NCI-H1105 (cell line): ENCODE measurements at places on chromosomes 13 and 19.

GRCh38 chr19:310141-310651, 19.0 kb upstream of the PLPP2 start:
- DNase-seq = no peak

DNA sequence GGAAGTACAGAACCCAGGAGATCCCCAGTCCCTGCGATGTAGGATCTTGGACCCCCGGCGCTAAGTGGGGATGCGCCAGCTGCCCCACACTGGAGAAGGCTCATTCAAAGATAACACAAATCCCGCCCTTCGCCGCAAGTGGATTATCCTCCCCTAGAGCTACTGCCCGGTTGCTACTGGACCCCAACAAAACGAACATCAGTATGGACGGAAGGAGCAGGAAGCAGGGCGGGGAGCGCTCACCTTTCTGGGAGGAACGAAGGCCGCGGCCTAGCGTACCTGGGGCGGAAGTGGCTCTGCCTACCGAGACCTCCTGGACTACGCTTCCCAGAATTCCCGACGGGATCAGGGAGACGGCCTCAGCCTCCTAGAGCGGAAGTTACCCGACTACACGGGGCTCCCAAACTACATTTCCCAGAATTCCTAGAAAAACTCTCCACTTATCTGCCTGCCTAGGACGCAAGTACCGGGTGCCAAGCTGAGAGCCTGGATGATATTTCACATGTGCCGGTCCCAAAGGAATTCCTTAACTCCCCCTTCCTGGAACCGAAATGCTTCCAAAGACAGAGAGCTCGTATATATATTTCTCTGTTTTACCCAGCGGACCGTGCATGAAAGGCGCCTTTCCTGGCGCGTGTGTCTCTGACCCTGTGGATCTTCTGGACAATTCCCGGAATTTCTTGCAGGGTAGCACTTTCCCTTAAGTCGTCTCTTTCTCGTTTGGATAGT, at the start of gene ZNF112:
ZNF112 (minus strand) TSS at position 298 of the 729 bp plus-strand sequence. CDS start 16,141 bp downstream, outside the sequence.
- peak; percentile 93 for DNase-seq

- DNase-seq = no peak
Measured at GRCh38 chr13:50509771-50510441, 333.6 kb downstream of the DLEU7 start.

GRCh38 chr13:80450386-80450785, 109.5 kb upstream of the SPRY2 start:
- DNase-seq = no peak

DNA sequence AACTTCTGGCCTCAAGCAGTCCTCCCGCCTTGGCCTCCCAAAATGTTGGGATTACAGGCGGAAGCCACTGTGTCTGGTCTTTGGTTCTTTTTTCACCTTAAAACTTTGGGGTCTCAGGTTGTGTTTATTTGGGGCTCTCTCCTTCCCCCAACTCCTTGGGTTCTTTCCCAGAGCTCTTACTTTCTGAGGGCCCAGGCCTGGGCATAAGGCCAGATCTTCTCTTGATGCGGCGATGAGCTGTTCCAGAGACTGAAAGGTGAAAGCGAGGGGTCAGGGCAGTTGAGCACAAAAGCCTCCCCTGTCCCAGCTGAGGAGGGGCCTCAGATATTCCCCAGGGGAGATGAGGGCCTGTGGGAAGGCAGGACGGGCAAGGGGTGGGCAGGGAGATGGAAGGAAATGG, 7.1 kb downstream of the POLR1G start:
- DNase-seq = no peak

DNA sequence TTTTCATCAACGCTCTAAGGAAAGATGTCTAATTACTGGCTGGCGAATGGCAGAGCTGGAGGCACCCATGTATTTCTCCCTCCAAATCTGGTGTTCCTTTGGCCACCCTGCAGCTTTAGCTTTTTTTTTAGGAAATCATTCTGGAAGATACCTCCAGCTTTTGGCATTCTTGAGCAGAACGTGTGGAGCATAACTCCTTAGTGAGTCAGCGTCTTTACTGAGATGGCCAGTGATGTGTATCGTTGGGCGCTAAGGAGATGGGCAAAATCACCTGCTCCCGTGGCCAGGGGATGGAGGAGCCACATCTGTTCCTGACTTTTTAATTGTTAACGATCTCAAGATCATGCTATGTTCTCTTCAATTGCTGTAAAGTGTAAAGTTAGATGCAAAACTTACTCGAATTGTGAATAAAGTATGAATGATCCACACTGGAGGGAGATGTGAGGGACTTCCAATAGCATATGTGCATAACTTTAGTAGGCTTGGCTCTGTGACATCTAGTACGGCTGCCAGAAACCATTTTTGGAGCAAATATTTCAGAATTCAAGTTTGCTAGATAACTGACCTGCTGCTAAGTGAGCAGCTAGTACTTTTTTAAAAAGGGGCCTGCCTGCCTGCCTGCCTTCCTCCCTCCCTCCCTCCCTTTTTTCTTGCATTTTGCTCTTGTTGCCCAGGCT, 24.4 kb upstream of the C1QTNF9 start:
- DNase-seq = no peak

DNA sequence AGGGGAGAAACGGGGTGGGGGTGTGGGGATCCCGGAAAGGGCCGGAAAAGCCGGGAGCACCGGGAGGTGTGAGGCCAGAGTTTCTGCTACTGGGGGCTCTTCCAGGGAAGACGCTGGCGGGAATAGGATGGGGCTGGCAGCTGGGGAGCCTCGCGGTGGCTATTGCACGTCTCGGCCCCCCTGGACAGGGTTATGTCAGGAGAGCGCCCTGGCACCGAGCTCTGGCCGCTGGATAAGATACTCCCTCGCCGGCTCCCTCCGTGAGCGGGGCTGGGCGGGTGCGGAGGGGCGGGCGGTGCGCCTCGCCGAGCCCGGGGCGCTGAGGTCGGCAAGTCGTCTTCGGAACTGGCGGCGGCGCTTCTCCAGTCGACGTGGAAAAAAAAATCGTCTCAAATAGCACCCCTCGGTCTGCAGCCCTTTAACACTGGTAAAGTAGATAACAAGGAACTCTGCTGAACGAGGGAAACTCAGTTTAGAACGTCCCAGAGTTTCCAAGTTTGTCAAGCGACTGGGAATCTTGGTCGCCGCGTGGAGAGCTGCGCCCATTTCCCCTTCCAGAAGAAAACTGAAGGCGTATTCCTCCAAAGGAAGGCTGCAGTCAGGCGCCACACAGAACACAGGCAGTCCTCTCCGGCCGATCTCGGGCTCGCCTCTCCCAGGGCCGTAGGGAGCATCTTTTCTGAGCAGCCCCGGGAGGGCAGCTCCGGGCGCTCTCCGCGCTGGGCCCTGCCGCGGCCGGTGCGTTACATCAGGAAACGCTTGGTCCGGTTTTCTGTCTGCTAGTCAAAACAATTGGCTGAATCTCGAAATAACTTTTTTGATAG, 115.1 kb downstream of the KCNRG start:
- no peak for DNase-seq

DNA sequence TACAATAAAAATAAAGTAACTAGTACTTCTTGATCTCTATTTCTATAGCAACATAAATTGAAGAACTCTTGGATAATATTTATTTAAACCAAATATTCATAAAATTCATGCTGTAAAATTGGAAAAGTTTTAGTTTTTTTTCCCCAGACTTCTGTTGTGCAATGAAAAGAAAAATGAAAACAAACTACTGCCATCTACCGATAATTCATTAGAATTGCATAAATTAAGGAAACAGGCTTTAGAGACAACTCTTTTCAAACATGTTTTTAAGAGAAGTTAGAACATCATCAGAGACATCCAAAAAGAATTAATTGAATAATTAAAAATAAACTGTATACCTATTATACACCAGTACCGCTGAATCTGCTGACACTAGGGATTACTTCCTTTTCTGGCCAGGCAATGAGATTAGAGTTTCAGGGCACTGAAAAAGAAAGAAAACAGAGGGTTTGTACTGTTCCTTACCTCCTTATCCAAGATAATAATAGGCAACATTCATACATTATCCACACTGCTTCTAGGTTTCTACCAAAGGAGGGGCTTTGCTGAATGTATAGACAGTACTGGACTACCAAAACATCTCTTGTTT, 4.9 kb downstream of the CCDC122 start:
- DNase-seq = no peak

- DNase-seq = no peak
Measured at GRCh38 chr19:49761625-49762311, 1.3 kb downstream of the TSKS start.

DNA sequence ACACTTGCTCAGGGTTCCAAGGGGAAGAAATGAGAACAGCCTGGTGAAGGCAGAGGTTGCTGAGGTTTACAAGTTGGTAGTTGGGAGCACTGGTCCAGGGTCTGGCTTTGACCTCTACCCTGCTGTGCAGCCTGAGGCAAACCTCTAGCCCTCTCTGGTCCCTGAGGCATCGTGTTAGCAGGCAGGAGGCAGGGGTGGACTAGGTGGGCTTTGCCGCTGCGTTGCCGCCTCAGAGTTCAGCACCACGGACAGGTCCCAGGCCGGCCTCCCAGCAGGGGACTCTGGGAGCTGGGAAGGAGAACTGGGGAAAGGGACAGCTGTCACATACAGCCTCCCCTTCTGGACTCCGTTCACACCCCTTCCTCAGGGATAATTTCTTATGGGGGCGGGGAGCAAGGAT, 3.1 kb downstream of the NCAN start:
- DNase-seq = no peak

DNA sequence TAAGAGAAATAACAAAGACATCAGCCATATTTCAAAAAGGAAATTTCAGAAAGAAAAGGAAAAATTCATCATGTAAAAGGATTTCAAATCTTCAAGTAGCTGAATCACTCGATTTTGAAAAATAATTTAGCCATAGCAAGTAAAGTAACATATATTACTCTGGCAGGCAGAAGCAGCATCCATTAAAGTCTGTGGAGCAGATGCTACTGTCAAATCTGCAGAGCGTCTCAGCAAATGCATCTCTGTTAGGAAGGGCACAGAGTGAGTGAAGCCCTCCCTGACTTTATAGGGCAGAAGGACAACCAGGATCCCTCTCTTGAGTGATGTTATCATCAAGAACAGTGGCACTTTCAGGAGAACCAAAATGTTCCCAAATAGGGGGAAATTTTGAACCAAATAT, 445.5 kb downstream of the EFNB2 start:
- DNase-seq = no peak

GRCh38 chr13:48319531-48320398, 16.2 kb downstream of the RB1 start:
- DNase-seq = no peak

- no peak for DNase-seq
Measured at GRCh38 chr13:22114630-22115311, 443.9 kb downstream of the FGF9 start.

GRCh38 chr13:74025369-74025768, 108.8 kb downstream of the KLF12 start:
- DNase-seq = no peak

- no peak for DNase-seq
Measured at GRCh38 chr13:45063261-45063860, 56.9 kb upstream of the GTF2F2 start.

GRCh38 chr19:31539386-31539785, 190.2 kb upstream of the TSHZ3 start:
- DNase-seq = no peak

GRCh38 chr13:55893540-55893939, 1247.2 kb upstream of the PRR20A start:
- no peak for DNase-seq

- peak; percentile 60 for DNase-seq
Measured at GRCh38 chr19:24033963-24034342, 53.0 kb upstream of the ZNF254 start.

DNA sequence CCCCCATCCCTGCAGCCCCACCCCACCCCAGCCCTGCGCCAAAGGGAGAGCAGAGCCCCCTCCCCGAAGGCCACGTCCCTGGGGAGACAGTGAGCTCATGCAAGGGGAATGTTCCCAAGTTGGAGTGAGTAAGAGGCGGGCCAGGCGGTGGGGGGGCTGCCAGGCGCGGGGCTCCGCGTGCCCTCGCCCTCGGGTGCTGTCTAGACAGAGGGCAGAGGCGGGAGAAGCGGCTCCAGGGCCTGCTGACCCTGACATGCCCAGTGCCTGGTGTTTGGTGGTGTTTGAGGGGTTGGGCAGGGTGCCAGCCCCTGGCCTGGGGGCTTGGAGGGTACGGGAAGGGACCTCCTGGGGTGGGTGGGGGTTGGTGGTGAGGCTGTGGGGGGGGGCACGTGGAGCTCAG, 1.0 kb downstream of the FSTL3 start:
- DNase-seq = no peak

DNA sequence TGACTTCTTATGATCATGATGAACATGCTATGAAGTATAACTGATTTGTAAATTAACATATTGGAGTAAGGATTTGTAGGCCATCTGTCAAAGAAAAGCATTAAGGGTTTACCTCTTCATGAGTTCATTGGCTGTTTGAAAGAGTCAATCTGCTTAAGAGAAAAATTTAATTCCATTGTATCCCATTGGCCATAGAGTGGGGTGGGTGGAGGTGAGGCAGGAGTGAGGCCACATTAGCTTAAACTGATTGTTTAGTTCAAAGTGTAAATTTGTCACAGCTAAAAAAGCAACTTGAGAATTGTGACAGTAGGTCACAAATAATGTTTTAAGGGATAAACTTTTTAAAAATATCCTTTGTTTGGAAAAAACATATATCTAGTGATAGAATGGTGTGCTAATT, 11.4 kb downstream of the GPR180 start:
- DNase-seq = no peak

DNA sequence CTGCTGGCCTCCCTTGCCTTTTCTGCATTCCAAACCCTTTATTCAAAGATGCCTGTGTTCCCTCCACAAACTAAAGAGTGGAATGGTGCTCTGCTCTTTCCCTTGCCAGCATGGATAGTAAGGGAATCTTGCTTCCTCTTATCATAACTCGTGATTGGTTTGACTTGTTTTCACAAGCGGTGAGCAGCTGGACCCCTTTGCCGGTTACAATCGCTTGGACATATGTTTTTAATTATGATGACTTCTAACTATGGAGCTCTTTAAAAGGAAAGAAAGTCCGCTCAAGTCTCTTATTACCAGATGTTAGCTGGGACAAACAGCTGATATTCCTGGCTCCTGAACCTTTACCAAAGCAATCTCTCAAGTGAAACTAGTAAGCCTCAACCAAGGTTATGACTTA, 1094.7 kb downstream of the UQCRFS1 start:
- no peak for DNase-seq

- no peak for DNase-seq
Measured at GRCh38 chr13:90565985-90566713, 781.3 kb upstream of the MIR17HG start.

DNA sequence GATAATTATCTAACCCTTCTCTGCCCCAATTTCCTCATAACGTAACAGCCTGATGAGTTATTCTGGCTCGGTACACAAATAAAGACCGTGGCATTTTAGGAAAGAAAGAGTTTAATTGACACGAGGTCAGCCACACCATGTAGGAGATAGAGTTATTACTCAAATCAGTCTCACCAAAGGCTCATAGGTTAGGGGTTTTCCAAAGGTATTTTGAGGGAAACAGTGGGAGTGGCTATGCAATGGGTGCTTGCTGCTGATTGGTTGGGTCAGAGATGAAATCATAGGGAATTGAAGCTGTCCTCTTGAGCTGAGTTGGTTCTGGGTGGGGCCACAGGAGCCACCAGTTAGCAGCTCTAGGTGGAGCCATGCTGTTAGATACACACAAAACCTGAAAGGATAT, 137.5 kb downstream of the FREM2 start:
- no peak for DNase-seq
